Karpas-422 (cell line): ENCODE measurements at places on chromosomes 1 and 21. TPM values are rescaled to one million over a fixed set of nuclear protein-coding genes. Genes with fewer than 3 reads are reported as not detected.

EXO1 gene
- 9.8 and 14.2 TPM in 2 replicates for total RNA-seq

CDCA8 gene
- 25.7 and 33.1 TPM in 2 replicates for total RNA-seq

CELA2B gene
- not detected in 2 replicates for total RNA-seq

- H3K4me3 ChIP-seq = no peak overlapping the region
- DNase-seq = no peak
- H3K4me1 ChIP-seq = no peaks in the 10 kb centered on the region
- no peak overlapping the region for H3K27ac ChIP-seq
- H3K27me3 ChIP-seq = no peaks in the 10 kb centered on the region
Observed at GRCh38 chr1:18861082-18861481, 1.6 kb upstream of the TAS1R2 start.

GRCh38 chr1:111320066-111320879 is 29.6 kb downstream of the CHIA start:
- no peak overlapping the region for H3K4me3 ChIP-seq
- H3K36me3 ChIP-seq = no peaks in the 10 kb centered on the region
- no peak overlapping the region for H3K27ac ChIP-seq
- DNase-seq = no peak

GRCh38 chr1:56773341-56774066 is 45.7 kb downstream of the FYB2 start:
- H3K27me3 ChIP-seq = no peaks in the 10 kb centered on the region
- H3K4me1 ChIP-seq = no peaks in the 10 kb centered on the region
- no peak for DNase-seq
- H3K27ac ChIP-seq = no peak overlapping the region
